Kidney epithelial cell (primary cell): ENCODE measurements at places on chromosomes 1 and 21. TPM values are rescaled to one million over a fixed set of nuclear protein-coding genes. Genes with fewer than 3 reads are reported as not detected.

DNA sequence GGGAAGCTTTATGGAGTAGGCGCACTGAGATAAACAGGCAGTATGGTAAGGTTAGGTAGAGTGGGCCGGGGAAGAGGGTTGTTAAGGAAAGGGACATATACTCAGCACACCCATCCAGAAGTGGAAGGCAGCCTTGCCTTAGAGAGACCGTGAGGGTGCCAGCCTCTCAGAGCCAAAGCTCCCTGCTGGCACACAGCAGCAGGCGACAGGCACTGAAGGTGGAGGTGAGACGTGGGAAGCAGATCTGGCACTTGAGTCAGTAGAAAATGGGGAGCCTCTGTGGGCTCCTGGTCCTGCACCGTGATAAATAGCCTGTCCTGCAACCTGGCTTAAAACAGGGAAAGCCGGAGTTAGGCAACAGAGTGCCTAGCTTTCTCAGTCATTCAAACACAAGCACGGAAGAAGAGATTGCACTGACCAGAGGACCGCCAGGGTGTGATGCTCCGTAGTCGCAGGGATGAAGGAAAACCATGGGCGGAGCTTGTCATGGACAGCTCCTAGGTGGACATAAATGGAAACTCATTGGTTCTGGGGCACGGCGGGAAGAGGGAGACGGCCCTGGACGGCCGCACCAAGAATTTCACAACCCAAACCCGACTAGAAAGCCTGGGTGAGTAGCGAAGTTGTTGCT lies 15.5 kb downstream of the KCNK1 start:
- no peak for DNase-seq

DNA sequence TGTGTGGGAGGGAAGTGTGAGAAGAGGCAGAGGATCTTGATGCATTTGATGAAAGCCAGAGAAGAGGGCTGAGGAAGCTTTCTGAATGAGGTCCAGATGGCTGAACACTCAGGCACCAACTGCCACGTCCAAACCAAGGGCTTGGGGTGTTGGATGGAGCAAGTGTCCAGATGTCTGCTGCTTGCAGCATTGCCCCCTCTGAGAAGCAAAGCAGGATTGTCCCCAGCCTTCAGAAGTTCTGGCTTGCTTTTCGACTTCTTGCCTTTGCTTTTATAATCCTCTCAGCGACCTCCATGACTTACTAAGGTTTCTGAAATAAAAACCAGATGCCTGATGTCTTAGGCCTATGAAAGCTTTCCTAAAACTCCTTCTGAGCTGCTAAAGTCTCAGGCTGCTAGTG lies 182.5 kb downstream of the HUNK start:
- no peak for DNase-seq

- DNase-seq, result no peak
Observed at GRCh38 chr1:221032637-221033280, 153.5 kb downstream of the HLX start.

The CHIA gene
- total RNA-seq, result not detected in 2 replicates

The PATJ gene
- total RNA-seq, result 27.1 and 34.7 TPM in 2 replicates

GRCh38 chr1:11052839-11053757 lies 6.1 kb upstream of the MASP2 start:
- no peak for DNase-seq

DNA sequence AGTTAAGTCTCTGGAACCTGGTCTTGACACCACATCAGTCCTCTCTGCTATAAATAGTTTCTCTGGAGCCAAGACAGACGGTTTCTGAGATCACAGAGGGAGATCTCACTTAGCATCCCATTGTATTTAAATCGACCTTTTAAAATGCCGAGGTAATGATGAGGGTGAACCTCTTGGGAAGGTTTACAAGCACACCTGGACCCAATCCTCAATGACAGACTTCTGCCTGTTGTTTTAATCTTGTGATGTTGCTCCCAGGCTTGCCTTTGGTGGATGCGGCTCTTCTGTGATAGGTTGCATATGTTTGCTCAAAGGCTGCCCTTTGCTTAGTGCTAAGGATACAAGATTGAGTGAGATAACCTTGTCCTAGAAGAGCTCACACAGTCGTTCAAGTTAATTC lies 104.6 kb upstream of the L1TD1 start:
- no peak for DNase-seq

- no peak for DNase-seq
Observed at GRCh38 chr1:23592209-23592892, 33.0 kb upstream of the ID3 start.

DNA sequence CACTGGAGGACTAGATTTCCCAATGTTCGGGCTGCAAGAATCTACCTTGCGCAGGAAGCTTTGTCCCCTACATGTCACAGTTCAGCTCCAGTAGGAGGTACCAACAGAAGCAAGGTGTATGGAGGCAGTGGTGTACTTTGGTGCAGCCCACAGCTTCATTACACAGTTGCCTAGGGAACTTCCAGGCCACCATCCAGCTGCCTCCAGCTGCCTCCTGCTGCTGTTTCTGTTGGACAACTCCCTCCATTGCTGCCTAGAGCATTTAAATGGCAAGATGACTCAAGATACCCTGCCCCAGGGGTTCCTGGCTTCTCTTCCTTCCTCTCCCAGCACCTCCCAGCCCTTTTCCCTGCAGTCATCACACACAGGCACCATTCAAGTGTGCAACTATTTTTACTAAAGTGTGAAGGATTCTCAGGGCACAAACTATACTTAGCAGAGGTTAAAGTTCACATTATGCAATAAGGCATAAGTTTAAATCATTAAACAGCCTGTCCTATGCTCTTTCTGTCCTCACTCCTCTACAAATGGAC lies 39.0 kb upstream of the ATP1A1 start:
- DNase-seq, result no peak

The SPATA45 gene
- total RNA-seq, result not detected in 2 replicates

The CHD1L gene
- total RNA-seq, result 30.6 and 35.7 TPM in 2 replicates

GRCh38 chr1:1073743-1074587 lies at the start of gene RNF223:
RNF223 (minus strand) TSS chr1:1074306; CDS start chr1:1072566, 1,740 bp downstream.
- no peak for DNase-seq

DNA sequence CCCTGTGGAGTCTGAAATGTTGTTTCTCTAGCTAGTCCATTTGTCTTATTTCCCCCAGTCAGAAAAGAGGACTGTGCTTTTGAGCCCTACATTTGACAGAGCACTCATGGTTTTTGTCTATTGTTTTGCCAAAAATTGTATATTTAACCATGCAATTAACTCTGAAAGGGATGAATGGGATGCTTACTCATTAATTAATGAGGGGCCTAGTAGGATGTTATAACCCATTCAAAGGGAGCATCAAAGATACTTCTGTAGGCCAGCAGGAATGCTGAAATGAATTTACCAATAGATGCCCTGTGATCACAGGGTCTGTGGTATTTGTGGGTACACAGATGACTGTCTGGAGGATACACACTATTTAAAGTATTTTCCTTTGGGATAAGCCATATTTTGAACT lies 147.7 kb downstream of the FCRL5 start:
- no peak for DNase-seq

DNA sequence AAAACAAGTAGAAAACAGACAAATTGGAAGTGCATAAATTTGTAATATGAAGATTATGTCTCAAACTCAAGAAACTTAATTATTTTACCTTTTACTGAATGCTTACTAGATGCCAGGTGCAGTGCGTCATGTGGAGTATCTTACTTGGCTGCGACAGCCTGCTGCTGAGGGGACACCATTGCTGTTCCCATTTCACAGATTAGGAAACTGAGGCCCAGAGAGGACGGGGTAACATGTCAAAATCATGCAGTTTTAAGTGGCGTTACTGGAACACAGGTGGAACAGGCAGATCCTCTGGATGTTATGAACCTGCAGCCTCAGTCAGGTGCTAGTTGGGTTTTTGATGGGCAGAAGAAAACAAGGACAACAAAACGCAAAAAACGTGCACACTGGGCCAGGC lies 7.3 kb upstream of the DHRS3 start:
- DNase-seq, result no peak

DNA sequence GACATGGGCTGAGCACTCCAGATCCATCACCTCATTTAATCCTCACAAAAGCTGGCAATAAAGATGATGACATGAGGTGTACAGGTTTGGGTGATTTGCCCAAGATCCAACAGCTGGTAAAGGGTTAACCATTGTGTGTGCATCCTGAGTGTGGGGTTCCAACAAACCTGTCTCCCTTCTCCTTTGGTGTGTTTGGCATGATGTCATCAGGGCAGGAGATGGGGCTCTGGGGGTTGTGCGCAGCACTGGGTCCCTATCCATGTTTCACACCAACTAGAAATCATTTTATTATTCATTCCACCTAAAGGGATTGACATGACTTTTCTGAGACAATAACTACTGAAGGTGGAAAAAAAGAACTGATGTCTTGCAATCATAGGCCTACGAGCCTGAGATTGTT lies 452.5 kb downstream of the SIPA1L2 start:
- DNase-seq, result no peak

DNA sequence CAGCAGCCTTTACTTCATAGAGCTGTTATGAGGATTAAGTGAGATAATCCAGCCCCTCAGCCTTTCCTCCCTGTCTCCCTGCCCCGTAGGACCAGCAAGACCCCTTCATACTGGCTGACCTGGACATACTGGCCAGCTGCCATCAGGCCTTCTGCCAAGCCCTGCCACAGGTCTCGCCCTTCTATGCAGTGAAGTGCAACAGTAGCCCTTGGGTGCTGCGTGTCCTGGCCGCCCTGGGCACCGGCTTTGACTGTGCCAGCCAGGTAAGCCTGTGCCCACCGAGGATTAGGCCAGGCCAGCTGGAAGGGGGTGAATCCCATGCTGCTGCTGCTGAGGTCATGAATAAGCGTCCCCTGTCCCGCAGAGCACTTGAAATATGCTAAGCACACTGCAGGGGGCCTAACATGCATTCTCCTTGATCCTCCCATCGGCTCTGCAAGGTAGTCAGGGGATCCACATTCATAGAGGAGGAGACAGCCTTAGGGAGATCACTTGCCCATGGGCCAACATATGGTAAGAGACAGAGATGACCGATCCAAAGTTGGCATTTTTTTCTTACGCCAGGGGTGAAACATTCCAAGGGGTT lies 73.3 kb upstream of the TINAGL1 start:
- no peak for DNase-seq

DNA sequence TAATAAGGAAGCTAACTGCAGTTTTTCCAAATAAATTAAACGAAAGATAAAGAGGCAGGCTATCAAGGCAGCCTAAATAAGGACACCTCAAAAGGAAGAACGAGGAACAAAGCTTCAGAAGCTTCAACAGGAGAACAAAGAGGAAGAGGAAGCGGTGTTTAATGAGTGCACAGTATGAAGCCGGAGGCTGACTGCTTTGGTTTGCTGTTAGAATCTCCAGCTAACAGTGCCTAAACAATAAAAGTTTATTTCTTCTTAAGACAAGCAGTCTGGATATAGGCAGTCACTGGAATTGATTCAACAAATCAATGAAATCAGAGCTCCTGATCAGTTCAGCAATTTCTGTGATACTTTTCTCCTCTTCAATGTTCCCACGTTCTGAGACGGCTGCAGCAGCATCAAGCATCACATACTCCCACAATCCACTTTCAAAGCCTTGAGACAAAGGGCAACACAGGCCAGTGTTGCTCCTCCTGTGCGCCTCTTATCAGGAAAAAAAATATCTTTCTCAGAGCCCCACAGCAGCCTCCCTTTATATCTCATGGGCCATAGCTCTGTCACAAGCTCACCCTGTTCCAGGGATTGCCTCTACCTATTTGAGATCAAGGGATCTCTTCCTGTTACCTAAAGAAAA lies 365.6 kb upstream of the ST6GALNAC5 start:
- no peak for DNase-seq

DNA sequence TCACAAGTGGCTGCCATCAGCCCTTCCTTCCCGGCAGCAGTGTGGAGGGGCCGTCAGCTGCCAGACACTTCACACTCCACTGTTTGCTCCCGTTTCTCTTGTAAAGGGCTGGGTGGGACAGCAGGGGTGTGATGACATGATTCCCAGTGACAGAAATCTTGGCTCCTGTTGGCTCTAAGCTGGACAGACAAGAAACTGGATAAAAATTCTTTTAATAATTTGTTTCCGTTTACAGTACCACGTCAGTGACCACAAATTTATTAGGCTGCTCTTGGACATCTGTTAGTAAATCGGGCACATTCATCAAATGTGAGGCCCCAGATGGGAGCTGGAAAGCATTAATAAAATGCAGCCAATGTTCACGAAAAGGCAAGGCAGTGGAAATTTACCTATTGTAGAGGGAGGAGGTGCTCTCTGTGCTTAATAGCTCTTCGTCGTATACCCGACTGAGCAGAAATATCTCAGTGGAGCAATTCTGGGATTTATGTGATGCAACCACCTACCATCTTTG lies 353.7 kb upstream of the GREM2 start:
- no peak for DNase-seq

The KLHL20 gene
- 17.3 and 22.9 TPM in 2 replicates for total RNA-seq

GRCh38 chr1:17757426-17757825 lies 2.3 kb downstream of the ACTL8 start:
- no peak for DNase-seq

- no peak for DNase-seq
Observed at GRCh38 chr1:157734321-157734720, 33.8 kb upstream of the FCRL3 start.

GRCh38 chr1:178258536-178258935 lies 164.6 kb downstream of the RASAL2 start:
- no peak for DNase-seq

The CASP9 gene
- total RNA-seq, result 14.0 and 22.7 TPM in 2 replicates

DNA sequence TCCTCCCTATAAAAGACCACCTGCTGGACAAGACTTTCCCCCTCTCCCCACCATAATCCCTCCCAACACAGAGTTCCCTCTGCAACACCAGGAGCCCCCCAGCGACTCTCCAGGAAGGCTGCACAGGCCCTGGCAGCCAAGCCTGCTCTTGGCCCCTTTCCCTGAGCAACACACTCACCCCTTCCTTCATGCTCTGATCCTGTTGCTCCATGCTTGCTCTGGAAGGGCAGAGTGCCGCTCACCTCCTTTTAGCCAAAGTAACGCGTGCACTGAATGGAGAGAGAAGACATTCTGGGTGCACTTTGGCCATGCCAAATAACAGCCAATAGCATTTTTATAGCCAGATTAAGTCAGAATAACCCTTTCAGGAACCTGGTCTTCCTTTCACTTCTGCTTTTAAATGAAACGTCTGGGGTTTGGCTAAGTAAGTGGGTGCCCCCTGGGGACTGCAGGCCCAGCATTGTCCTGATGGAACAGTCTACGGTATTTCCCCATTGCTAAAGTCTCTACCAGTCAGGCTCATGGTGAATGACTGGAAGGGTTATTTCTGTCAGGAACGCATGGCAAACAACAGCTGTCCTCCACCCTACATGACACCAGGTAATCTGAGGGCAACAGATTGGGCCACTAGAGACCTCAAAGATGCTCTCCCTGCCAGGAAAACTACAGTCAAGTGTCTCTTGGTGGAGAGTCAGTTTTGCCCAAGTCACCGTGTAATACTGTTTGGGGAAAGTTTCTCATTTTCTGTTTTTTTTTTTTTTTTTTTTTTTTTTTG lies at the start of gene SLC2A5:
Gene SLC2A5, minus strand, starts transcription at position 310 of the 775 bp plus-strand sequence. Its CDS starts 99 bp downstream, at position 211.
- DNase-seq, result no peak

- no peak for DNase-seq
Observed at GRCh38 chr1:25478633-25479032, 47.9 kb downstream of the MACO1 start.

DNA sequence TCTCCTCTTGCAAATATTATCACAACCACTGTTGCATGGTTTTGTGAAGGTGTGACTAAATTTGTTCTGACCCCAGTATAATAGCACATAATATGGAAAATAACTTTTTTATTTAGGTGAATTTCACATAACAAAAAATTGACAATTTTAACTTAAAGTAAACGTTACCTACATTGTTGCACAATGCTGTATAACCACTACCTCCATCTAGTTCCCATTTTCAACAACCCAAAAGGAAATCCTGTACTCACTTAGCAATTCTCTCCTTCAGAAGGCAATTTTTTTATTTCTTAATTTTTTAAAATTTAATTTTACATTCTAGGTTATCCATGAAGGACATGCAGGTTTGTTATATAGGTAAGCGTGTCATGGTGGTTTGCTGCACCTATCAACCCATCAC lies 95.2 kb downstream of the KCNJ6 start:
- DNase-seq, result no peak

The PRR9 gene
- not detected in 2 replicates for total RNA-seq

The ACKR1 gene
- total RNA-seq, result not detected in 2 replicates
